Nasal cavity respiratory epithelium epithelial cell of viscerocranial mucosa (primary cell): ENCODE measurements at places on chromosomes 16 and 17. TPM values are rescaled to one million over a fixed set of nuclear protein-coding genes. Genes with fewer than 3 reads are reported as not detected.

The KCNJ16 gene
- total RNA-seq: not detected in 2 replicates

The IL34 gene
- 1.0 and 2.1 TPM in 2 replicates for total RNA-seq

The TP53TG3C gene
- total RNA-seq: not detected in 2 replicates

The TNK1 gene
- total RNA-seq: 5.8 and 10.6 TPM in 2 replicates

The MT4 gene
- not detected in 2 replicates for total RNA-seq

The PIRT gene
- total RNA-seq: not detected in 2 replicates
